CD4-positive, alpha-beta T cell (primary cell): ENCODE measurements at places on chromosomes 7 and 10.

DNA sequence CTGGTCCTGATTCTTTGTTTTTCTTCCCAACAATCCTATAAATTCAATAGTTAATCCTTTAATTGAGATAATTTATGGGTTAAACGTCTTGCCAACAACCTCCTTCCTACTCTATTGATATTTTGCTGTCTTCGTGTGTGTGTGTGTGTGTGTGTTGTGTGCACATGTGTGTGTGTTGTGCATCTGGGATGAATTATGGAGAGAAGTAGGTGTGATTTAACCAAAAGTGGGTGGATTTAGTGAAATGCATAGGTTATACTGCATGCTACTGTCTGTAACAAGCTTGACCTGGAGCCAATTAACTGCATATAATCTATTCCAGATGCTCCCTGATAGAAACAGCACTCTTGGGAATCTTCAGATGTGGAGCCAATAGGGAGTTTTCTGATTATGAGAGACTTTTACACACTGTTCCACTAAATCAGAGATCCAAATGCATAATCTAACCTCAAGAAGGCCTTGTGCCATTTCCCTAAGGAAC lies 61.2 kb downstream of the SEMA3D start:
- DNase-seq = no peak

DNA sequence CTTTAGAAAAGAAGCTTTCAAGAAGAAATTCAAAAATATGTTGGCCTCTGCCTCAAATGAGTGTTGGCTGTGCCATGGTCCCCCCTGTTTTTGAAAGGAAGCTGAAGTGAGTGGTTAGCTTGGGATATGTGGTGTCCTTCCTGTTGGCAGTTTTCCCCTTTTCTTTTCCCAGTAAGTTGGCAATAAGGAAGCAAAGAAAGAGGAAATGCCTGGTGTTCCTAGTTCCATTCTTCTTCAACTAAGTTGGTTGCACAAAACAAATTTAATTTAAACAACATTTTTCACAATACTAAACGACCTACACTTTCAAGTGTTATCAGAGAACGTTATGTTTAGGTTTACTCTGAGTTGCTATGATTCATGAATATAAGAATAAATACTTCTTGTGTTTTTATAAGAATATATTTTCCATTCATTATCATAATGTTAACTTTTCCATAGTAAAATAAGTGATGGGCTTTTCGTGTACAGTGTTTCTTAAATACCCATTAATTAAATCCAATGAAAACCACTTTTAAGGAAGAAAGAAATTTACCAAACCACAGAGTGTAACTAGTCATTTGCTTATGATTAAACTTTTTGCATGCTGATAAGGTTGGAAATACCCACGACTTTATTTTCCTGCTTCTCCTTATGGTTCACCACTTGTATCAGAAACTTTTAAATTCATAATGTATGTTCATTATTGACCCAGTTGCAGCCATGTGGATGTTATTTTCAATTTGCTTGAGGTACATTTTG lies 7.7 kb downstream of the HDAC9 start:
- DNase-seq = peak; percentile 5

DNA sequence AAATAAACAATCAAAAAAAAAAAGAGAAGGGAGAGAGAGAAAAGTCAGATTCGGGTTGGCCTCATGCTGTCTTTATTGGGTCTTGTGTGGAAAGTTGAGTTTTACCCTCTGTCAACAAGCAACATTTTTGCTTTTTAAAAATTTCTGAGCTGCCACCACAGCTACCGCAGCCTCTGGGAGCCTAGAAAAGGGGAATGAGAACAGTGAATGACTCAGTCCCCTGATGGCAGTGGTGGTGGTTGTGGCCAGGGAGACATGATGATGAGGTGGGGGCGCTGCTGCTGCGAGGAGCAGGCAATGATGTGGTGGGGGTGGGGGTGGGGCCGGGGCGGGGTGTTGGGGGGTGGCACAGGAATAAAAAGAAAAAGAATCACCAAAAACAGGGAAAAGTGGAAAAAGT lies 20.0 kb upstream of the CREB3L2 start:
- DNase-seq = no peak

DNA sequence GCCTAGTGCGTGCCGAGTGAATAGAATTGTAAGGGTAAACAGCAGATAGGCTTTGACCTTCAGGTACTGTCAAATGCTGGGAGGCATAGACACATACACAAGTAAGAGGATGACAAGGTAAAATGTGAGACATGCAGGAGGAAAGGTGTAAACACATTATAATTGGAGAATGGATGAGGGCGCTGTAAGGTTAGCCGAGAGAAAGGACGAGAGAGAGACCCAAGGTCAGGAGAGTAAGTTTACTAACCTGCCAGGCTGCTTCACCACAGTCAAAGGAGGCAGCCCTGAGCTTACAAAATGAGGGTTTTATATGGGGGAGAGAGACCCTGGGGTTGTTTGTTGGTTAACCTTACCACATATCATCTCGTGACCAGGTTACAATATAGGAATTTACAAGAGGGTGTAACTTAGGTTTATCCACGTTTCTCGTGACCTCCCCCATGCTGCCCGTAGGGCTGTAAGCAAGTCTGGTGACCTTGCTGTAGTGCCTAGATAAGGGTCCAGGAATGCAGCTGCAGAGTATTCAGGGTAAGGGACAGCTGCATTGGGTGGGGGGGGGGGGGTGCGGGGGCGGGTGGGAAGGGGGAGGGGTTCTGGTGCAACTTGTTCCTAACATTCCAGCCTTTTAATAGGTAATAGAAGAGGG lies 17.9 kb downstream of the SCIN start:
- no peak for DNase-seq

GRCh38 chr7:95473276-95473985 lies 12.3 kb upstream of the ASB4 start:
- DNase-seq = no peak

DNA sequence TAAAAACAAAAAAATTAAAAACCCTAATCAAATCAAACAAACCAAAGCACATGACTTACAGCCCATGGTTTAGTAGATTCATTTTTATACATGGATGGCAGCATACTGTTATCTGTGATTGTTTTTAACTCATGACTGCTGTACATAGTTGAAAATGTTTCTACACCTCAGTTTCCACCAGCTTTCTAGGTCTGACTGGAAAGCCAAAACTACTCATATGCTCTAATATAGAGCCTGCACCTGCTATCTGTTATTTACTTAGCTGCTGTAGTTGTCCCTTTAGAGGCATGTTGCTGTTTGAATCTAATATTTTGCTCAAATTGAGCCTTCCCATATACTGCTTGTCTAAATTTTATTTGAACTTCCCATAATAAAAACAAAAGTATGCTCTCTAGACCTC lies 289.9 kb upstream of the LRRN3 start:
- DNase-seq = no peak

- DNase-seq = no peak
Measured at GRCh38 chr10:94936721-94937120, 1.7 kb upstream of the CYP2C9 start.

DNA sequence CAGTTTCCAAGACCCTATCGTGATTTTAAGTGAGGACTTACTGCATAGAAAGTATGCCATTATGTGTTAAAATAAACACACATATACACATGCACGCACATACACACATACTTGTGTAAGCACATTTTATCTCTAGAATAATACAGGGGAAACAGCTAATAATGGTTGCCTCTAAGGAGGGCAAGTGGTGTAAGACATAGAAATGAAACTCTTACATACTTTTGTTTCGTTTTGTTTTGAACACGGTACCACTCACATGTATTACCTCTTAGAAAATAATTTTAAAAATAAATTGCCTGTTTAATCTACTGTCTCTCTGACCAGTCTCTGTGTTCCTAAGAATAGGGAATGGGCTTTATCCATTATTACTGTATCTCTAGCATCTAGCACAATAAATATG lies 49.2 kb downstream of the HERPUD2 start:
- DNase-seq = no peak

- DNase-seq = no peak
Measured at GRCh38 chr10:34016576-34016975, 682.1 kb upstream of the NRP1 start.

DNA sequence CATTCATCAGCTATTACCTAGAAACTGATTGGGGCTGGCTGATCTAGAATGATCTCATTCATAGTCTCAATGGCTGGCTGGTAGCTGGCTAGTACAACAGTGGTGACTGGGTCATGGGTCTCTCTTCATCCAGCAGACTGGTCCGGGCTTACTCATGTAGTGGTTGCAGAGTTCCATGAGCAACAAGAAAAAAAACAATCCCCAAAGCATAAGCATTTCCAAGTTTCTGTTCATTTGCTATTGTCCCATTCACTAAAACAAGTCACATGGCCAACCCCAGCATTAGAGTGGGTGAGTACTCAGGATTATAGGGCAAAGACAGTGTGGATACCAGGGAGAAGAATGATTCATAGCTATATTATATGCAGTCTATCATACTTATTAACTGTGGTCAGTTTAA lies 85.2 kb upstream of the SEMA3C start:
- DNase-seq = no peak

GRCh38 chr10:21424459-21424861 lies 101.0 kb downstream of the SKIDA1 start:
- no peak for DNase-seq

DNA sequence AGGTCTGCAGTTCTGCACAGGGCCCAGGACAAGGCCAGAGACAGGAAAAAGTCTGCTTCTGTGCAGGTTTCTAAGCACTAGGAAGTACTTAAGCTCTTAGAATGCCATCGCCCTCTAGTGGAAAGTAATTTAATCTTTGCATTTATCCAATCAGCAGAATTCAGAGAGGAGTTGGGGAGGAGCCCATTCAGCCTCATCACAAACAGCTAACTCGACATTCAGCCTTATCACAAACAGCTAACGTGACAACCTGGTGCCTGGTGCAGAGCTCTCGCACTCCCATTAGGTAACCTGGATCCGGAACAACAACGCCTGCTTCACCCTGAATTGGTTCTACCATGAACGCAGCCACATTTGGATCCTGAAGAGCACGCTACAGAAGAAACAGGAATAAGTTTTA lies 15.2 kb downstream of the OAT start:
- no peak for DNase-seq

GRCh38 chr7:28807396-28807994 lies 150.6 kb downstream of the TRIL start:
- DNase-seq = no peak

GRCh38 chr10:1169186-1169885 lies 113.2 kb downstream of the WDR37 start:
- DNase-seq = no peak

GRCh38 chr10:130747946-130748345 lies 563.6 kb downstream of the TCERG1L start:
- no peak for DNase-seq

DNA sequence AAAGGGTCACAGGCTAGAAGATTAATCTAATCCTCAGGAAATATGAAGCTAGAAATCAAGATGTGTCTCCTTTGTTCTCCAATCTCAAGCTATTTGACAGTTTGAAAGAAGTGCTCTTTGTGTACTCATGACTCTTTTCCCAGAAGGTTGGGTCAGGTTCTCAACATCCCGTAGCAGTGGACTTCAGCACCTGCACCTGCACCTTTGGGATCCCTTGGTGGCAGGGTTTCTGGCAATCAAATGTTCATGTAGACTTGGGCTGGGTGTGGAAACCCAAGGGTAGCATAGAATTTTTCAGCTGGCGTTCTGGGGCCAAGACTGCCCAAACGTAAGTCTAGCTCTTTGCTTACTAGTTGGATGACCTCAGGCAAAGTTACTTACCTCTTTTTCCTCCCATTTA lies 134.4 kb downstream of the ADRA2A start:
- DNase-seq = no peak

- no peak for DNase-seq
Measured at GRCh38 chr7:113694149-113694548, 224.7 kb downstream of the PPP1R3A start.

DNA sequence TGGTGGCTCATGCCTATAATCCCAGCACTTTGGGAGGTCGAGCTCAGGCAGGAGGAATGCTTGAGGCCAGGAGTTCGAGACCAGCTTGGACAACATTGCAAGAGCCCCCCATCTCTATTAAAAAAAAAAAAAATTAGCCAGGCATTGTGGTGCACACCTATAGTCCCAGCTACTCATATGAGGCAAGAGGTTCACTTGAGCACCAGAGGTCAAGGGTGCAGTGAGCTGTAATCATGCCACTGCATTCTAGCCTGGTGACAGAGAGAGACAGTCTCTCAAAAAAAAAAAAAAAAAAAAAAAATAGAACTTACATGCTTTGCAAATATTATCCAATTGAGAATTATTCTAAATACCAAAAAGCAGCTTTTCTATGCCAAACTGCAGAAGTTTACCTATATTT lies 11.0 kb downstream of the KIN start:
- DNase-seq = no peak

GRCh38 chr7:8365499-8366110 lies 67.8 kb upstream of the NXPH1 start:
- DNase-seq = no peak

GRCh38 chr10:83539528-83540308 lies 599.6 kb upstream of the GHITM start:
- DNase-seq = no peak
